ENCODE measurements at places on chromosomes 13 and 19.

DNA sequence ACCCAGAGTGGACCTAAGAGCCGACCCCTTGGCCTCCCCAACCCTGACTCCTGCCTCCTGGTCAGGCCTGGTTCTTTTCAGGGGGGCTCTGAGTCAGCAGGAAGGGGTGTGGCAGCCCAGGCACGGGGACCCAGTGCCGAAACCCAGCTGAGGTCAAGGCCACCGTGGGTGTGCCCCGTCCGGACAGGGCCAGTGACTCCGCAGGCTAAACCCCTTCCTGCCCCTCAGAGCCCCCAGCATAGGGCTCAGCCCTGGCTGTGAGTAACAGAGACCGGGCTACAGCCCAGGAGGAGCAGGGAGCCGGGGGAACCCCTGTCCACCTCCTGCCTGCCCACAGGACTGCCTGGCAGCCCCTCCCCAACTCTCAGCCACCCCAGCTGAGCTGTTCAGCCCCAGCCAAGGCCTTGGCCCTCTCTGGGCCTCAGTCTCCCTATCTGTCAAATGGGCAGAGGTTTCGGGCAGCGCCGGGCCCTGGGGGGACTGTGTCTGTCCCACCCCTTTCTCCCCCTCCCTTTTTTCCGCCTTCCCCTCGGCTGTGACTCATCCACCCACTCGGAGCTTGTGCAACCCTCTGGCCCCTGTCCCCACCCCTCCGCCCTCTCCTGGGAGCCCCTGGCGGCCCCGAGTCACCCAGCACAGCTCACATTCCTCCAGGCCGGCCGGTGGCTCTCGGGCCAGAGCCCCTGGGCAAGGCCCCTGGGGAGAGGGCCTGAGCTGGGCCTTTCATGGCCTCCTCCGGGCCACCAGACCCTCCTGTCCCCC lies 8.6 kb downstream of the ZBTB7A start:
- DNase-seq = no peak

GRCh38 chr19:29971648-29972047 lies 29.6 kb downstream of the URI1 start:
- no peak for DNase-seq

GRCh38 chr13:21347753-21348318 lies 111.3 kb downstream of the ZDHHC20 start:
- DNase-seq = no peak

DNA sequence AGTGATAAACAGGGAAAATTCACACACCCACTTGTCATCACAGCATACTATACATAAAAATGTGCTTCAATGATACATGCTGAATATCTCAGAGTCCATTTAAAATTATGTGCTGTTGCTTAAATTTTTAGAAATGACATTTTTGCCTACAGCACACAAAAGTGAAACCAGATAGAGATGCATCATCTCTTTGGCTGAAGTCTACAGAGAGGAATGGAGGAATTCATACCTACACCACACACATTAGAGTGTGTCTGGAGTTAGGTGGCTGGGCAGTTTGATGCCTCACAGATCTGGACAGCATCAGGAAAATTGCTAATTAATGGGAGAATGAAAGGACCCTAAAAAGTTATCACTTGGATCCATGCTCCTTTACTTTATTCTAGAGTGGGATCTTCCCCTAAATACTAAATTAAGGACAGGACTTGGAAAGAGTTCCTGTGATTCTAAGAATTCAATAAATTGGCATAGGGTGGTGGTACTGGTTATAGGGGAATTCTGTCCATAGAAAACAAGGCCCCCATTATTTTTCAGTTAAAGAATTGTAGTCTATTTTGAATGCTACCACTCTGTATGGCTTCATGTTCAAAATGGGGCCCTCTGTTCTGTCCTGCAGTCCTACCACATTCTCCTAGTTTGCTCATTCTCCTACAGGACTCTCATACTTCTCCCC lies 41.3 kb downstream of the RCBTB2 start:
- DNase-seq = no peak

DNA sequence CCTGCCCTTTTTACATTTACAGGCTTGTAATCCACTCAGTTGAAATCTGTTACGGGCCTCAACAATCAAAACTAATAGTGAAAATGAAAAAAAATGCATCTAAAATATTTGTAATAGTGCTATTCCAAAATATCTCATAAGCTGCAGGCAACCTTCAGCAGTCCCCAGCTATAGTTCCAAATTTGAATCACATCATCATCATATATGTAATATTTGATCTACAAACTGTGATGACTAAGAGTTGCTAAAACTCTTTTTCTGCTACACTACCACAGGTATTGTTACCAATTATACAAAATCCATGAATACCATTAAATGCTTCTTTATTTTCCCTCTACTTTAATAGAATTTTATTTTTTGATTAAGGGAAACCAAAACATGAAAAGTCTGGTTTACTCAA lies 121.4 kb upstream of the RFC3 start:
- no peak for DNase-seq

DNA sequence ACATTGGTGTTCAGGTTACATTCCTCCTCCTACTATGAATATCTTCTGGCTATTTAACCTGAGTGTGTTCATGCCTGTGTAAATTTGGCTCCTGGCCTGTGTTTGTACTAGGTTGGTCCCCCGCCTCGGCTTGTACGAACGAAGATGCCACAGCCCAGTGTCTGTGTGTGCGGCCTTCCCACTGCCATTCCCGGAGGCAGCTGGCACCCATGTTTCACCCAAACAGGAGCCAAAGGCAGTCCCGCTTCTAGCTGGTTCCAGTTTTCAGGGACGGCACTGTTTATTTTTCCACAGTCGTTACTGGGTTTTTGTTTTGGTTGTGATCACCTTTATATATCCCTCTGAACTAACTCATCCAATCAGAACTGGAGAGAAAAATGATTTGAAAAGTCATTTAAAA lies 102.5 kb upstream of the ZNF536 start:
- DNase-seq = no peak

- no peak for DNase-seq
Observed at GRCh38 chr13:43864921-43865320, 14.6 kb downstream of the CCDC122 start.

GRCh38 chr19:27776020-27776419 lies 1436.9 kb downstream of the UQCRFS1 start:
- no peak for DNase-seq

- no peak for DNase-seq
Observed at GRCh38 chr13:51518827-51519226, 65.4 kb upstream of the WDFY2 start.

DNA sequence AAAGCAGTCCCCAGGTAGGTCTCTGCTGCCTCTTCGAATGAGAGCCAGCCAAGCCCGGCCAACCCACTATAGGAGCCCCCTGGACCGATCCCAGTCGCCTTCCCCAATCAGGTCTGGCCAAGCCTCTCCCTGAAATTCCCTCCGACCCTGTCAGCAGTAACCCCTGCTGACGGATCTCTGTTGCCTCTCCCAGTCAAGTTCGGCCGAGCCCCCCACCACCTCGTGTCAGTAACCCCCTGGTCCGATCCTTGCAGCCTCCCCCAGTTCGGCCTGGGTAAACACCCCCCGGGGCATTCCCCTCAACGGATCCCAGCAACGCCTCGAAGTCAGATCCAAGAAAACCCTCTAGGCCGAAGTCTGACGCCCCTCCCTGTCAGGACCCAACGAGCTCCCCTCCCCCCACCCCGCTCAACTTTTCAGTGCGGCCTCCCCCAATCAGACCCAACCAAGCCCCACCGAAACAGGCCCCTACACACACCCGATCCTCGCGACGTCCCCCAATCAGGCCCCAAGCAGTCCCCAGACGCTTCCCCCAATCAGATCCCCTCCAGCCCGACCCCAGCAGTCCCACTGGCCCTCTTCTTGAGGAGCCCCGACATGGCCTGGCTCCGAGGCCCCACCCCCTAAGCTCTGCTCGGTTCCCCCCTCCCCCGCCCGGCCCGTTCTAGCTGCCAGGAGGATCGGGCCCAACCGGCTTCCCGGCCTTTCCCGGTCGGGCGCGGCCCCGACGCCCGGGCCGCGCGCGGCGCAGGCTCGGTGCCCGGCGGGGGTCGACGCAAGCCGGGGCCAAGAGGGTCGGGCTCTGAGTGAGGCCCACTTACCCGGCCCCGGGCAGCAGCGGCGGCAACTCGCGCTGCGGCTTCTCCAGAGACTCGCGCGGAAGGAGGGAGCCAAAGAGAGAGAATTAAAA lies 1.8 kb downstream of the TNPO2 start:
- peak; percentile 47 for DNase-seq

- no peak for DNase-seq
Observed at GRCh38 chr19:47240996-47241918, 10.3 kb upstream of the BBC3 start.

- no peak for DNase-seq
Observed at GRCh38 chr19:49344505-49345423, 9.6 kb downstream of the CD37 start.

DNA sequence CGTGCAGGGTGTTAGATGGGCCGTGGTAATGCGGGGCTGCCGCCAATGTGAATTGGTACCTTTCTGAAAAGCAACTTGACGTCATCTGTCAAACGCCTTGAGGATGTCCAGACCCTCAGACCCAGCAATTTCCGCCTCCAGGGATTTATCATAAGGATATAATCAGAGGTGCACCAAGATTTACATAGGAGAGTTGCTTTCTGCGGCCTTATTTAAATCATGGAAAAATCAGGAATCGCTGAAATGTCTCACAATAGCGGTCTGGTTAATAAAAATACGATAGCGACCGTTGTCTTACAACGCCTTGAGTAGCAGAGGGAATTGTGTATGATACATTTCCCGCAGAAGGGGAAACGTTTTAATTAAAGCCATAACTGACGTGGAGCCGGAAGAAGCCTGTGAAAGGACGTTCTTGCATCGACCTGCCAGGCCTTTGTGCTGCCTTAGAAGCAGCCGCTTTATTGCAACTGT lies 32.3 kb upstream of the NDUFS7 start:
- no peak for DNase-seq

DNA sequence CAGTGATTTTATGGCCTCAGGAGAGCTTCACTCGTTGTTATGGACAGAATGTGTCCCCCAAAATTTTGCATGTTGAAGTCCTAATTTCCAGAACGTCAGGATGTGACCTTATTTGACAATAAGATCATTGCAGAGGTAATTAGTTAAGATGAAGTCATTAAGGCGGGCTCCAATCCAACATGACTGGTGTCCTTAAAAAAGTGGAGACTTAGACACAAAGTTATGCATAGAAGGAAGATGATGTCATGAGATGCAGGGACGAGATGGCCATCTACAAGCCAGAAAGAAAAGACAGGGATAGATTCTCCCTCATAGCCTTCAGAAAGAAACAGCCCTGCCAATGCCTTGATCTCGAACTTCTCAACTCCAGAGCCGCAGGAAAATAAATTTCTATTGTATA lies 25.8 kb upstream of the SPATA13 start:
- no peak for DNase-seq

- DNase-seq = no peak
Observed at GRCh38 chr19:38375748-38376147, 1.4 kb downstream of the PSMD8 start.

- DNase-seq = no peak
Observed at GRCh38 chr19:1245494-1246264, 2.7 kb upstream of the MIDN start.

DNA sequence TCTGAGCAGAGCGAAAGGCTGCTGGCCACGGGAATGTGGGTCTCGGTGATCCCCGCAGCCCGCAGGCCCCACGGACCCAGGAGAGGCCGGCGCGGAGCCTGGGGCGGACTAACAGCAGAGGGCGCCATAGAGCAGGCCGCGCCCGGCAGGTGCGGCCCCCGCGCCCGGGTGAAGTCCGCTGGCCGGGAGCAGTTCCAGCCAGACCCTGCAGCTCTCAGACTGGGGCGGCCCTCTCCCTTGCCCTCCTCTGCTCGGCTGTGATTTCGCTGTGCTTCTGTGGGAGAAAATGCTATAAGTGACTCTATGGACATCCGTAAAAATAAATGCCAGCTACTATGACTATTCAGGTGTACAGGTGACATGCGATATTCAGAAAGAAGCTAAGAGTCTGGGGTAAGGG lies 37.7 kb downstream of the GSX1 start:
- no peak for DNase-seq

GRCh38 chr19:46717716-46718143 lies 816 bp upstream of the PRKD2 start:
- DNase-seq = no peak

DNA sequence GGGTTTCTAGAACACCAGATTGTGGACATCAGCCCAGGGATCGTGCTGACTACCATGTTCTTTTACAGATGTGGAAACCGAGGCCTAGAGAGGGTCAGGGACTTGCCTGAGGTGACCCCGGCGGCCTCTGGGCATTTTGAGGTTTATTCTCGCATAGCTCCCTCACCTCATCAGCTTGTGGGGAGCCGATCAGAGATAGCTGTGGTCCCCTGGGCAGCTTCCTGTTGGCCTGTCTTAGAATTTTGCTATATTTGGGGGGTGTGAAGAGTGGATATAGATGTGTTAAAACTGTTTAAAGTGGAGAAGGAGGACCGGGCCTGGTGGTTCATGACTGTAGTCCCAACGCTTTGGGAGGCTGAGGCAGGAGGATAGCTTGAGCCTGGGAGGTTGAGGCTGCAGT lies 6.9 kb downstream of the ARHGEF1 start:
- DNase-seq = no peak

DNA sequence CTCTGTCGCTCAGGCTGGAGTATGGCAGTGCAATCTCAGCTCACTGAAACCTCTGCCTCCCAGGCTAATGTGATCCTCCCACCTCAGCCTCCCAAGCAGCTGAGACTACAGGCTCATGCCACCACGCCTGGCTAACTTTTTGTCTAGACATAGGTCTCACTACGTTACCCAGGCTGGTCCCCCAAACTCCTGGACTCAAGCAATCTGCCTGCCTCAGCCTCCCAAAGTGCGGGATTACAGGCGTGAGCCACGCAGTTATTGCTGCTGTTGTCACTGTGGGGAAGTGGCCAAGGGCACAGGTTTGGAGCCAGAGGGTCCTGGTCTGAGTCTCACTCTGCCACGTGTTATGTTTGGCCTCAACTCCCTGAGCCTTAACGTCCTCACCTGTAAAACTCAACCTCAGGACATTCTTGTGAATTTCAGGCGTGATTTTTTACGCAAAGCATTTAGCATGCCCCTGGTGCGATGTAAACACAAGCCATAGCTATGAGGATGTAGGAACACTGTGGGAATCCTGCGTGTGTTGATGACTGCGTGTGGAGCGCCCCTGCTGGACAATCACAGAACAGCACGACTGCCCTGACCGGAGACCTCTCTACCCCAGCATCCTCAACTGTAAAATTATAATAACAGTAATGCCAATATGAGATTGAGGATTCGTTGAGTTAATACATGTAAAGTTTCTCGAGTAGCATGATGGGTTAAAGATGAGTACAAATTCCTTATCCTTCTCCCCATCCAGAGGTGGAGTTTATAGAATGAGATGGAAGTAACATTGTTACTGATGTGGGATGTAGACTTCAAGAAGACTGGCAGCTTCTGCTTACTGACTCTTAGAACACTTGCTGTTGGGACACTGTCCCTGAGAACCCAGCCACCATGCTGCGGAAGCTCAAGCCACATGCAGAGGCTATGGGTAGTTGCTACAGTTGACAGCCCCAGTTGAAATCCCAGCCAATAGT lies 41.8 kb upstream of the PNMA8B start:
- no peak for DNase-seq

- no peak for DNase-seq
Observed at GRCh38 chr13:33169273-33169980, 116.1 kb downstream of the STARD13 start.

All from brain pericyte (primary cell).